CD8-positive, alpha-beta memory T cell (primary cell): ENCODE measurements at places on chromosomes 12 and 14.

DNA sequence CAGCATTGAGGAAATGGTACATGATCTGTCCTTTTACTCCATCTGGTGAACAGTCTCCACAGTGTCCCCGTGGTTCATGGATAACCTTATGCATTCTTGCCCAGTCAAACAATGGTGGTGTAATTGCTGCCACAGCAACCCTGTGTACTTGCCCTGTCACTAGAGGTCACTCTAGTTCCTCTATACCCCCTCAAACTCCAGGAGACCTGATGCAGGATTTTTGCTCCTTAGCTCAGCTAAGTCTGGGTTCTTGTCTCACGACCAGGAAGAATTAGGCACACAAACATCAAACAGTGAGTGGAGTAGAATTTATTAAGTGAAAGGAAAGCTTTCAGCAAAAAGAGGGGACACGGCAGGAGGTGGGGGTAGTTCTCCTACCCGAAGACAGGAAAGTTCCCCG, 24.7 kb upstream of the EEA1 start:
- H3K4me1 ChIP-seq = no peaks in the 10 kb centered on the region
- H3K4me3 ChIP-seq = no peak overlapping the region
- no peak overlapping the region for H3K27ac ChIP-seq

DNA sequence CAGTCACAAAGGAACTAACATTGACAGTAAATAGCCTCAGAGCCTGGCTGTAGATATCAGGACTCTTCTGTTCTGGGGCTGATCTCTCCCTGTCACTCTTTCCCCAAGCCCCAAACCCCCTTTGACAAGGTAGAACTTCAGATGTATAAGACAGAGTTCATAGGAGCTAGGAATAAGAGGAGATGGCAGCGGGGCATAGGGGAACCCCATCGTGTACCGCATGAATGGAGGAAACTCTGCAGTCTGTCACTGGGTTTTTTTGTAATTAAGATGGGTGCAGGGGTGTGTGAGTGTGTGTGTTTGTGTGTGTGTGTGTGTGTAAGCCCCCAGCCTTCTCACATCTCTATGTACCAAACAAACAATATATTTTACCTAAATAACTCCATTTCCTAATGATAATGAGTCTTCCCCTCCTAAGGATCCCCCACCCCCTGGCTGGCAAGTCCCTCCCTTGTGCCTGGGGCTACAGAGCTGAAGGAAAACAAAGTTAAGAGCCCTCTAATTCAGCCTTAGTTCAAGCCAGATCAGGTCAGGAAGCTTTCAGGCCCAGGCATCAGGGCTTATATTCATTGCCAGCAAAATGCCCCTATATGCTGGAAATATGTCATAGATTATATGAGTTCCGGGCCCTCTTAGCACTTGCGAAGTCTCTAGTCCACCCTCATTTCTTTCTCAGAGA, 9.1 kb upstream of the HOXC4 start:
- no peak for DNase-seq
- no peaks in the 10 kb centered on the region for H3K36me3 ChIP-seq
- H3K27me3 ChIP-seq = peaks cover 72% of the 10 kb centered on the region
- no peak overlapping the region for H3K27ac ChIP-seq
- no peak overlapping the region for H3K4me3 ChIP-seq
- H3K4me1 ChIP-seq = peaks cover 13% of the 10 kb centered on the region

DNA sequence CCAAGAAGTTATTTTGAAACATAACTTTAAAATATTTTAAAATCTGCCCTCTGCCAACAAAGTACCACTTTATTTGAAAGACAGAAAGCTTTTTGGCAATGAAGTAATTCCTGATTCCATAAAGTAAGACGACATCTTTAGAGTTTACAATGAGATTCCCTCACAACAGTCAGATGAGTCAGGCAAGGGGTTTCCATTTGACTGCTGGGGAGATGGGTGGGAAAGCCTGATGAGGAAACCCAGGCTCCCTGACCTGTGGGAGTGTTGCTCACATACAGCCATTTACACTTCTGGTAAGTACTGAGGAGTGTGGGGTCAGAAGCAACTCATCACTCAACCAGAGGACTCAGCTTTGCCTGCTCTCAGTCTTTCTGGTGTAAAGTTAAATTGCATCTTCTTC, 10.2 kb downstream of the KITLG start:
- DNase-seq = no peak
- no peaks in the 10 kb centered on the region for H3K36me3 ChIP-seq
- no peaks in the 10 kb centered on the region for H3K27me3 ChIP-seq
- H3K27ac ChIP-seq = no peak overlapping the region

DNA sequence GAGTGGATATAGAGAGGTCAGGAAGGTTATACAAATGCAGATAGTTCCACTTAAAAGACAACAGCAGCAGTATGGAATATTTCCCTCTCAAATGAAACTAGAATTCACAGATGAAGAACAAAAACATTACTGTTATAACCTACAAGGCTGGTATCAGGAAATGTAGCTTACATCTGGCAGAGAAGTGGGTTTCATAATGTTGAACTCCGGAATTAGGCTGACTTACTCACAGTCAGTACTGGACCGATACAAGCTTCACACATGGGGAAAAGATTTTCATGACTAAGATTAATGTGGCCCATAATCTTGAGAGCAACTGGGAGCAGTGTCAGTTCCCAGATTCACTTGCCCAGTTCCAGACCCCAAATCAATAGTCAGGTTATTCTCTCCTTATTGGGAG, 353.9 kb downstream of the DUSP6 start:
- H3K27me3 ChIP-seq = no peaks in the 10 kb centered on the region
- H3K36me3 ChIP-seq = no peaks in the 10 kb centered on the region
- no peak overlapping the region for H3K27ac ChIP-seq
- DNase-seq = no peak

GRCh38 chr14:63388766-63389431, 70.2 kb upstream of the GPHB5 start:
- DNase-seq = peak; percentile 60
- H3K36me3 ChIP-seq = peaks cover 16% of the 10 kb centered on the region
- H3K27ac ChIP-seq = no peak overlapping the region
- no peaks in the 10 kb centered on the region for H3K27me3 ChIP-seq

- no peak overlapping the region for H3K4me3 ChIP-seq
- peaks cover 9% of the 10 kb centered on the region for H3K27me3 ChIP-seq
- H3K27ac ChIP-seq = no peak overlapping the region
- no peak for DNase-seq
- no peaks in the 10 kb centered on the region for H3K4me1 ChIP-seq
These were observed 170.5 kb downstream of the TSPAN9 start for GRCh38 chr12:3247629-3248161.

DNA sequence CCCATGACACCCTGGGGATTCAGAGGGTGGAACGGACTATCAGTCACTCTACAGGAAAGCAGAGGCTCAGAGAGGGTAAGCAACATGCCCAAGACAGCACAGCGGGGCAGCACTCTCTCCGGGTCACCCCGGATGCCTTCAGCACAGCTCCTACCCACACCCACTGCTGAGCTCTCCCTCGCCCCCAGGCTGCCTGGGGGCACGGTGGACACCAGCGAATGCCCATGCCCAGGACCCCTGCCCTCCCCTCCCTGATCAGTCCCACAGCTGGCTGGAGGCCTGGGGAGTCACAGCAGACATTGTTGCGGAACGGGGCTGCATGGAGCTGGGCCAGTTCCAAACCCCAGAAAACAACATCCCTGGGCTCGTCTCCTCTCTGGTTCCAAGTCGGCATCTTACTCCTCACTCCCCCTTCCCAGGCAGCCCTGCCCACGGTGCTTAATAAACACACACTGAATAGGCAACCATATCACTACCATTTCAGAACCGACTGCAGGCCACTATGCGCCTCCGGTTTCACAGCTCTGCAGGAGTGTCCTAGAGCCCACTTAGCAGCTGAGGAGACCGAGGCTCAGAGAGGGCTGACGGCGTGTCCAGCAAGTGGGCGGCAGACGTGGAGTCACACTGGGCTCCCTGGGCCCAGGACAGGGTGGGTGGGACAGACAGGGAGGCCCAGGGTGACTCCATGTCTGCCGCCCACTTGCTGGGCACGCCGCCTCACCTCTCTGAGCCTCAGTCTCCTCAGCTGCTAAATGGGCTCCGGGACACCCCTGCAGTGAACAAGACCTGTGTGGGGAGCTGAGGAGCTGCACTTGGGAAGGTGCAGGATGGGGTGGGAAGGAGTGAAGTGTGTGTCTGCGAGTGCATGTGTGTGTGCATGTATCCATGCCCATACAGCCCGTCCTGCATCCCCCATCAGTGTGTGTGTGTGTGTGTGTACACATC, 27.0 kb downstream of the CCDC85C start:
- DNase-seq = no peak
- no peak overlapping the region for H3K27ac ChIP-seq
- H3K4me1 ChIP-seq = no peaks in the 10 kb centered on the region

- DNase-seq = no peak
- H3K27ac ChIP-seq = no peak overlapping the region
- H3K36me3 ChIP-seq = no peaks in the 10 kb centered on the region
- H3K27me3 ChIP-seq = no peaks in the 10 kb centered on the region
- H3K4me3 ChIP-seq = no peak overlapping the region
These were observed 4.6 kb downstream of the TTC7B start for GRCh38 chr14:90811641-90812040.

DNA sequence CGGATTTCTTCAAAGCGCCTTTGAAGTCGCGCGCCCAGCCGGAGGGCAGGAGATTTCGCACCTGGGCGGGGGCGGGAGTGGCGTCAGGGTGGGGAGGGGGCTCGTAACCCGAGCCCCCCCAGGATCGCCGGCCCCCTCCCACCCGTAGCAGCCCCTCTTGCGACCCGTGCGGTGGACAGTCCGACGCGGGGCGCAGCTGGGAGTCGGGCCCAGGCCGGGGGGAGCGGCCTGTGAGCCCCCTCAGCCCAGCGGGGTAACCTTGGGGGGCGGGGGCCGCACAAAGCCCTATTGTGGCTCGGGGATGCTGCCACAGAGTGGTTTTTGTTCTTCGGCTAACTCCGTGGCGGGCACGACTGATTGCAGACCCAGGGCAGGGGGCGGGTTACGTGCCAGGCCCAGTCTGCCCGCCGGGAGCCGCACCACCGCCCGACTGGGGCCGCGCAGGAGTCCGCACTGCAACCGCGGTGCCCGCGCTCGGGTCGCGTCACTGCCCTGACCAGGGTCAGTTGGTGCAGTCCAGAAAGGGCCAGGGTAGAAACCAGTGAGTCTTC, 4.2 kb upstream of the AAAS start:
- H3K27me3 ChIP-seq = no peaks in the 10 kb centered on the region
- DNase-seq = no peak
- H3K4me1 ChIP-seq = peaks cover 27% of the 10 kb centered on the region
- peak overlapping the region; percentile 74 for H3K27ac ChIP-seq
- H3K36me3 ChIP-seq = no peaks in the 10 kb centered on the region

DNA sequence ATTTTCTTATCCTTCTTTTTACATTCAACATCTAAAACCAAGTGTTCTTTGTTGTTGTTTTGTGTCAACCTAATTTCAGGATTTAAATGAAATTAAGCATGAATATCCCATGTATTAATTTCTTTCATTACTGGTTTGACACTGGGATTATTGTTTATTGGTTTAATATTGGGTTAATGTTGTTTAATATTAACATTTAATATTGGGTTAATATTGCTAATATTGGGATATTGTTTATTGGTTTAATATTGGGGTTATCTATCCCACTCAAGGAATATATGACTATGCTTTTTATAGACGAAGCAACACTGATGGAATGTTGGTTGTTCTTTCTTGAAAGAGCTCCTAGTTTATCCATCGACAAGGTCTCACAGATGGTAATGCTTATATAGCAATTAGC, 45.9 kb downstream of the TMPRSS12 start:
- no peak overlapping the region for H3K27ac ChIP-seq
- no peak for DNase-seq
- no peaks in the 10 kb centered on the region for H3K27me3 ChIP-seq

GRCh38 chr14:22420598-22421186, 168.3 kb downstream of the DAD1 start:
- no peaks in the 10 kb centered on the region for H3K27me3 ChIP-seq
- no peak for DNase-seq
- H3K36me3 ChIP-seq = no peaks in the 10 kb centered on the region
- no peak overlapping the region for H3K4me3 ChIP-seq

- no peaks in the 10 kb centered on the region for H3K27me3 ChIP-seq
- no peak overlapping the region for H3K4me3 ChIP-seq
- H3K4me1 ChIP-seq = no peaks in the 10 kb centered on the region
- no peaks in the 10 kb centered on the region for H3K36me3 ChIP-seq
These were observed 248.5 kb downstream of the ATP23 start for GRCh38 chr12:58189893-58190292.

GRCh38 chr12:119432949-119433348, 98.4 kb downstream of the CCDC60 start:
- H3K4me3 ChIP-seq = no peak overlapping the region
- DNase-seq = no peak
- no peak overlapping the region for H3K27ac ChIP-seq
- no peaks in the 10 kb centered on the region for H3K36me3 ChIP-seq
- H3K27me3 ChIP-seq = no peaks in the 10 kb centered on the region

GRCh38 chr12:98646294-98647090, 1.4 kb downstream of the APAF1 start:
- DNase-seq = no peak
- peaks cover 16% of the 10 kb centered on the region for H3K4me1 ChIP-seq
- H3K36me3 ChIP-seq = peaks cover 4% of the 10 kb centered on the region
- H3K4me3 ChIP-seq = peak overlapping the region; percentile 97

GRCh38 chr12:92402415-92402814, 256.8 kb upstream of the BTG1 start:
- H3K4me3 ChIP-seq = no peak overlapping the region
- no peak for DNase-seq
- peaks cover 82% of the 10 kb centered on the region for H3K4me1 ChIP-seq

- H3K27ac ChIP-seq = no peak overlapping the region
- H3K36me3 ChIP-seq = no peaks in the 10 kb centered on the region
- H3K27me3 ChIP-seq = no peaks in the 10 kb centered on the region
- no peaks in the 10 kb centered on the region for H3K4me1 ChIP-seq
- no peak overlapping the region for H3K4me3 ChIP-seq
These were observed 22.8 kb upstream of the FBXO34 start for GRCh38 chr14:55248411-55248810.

- H3K4me3 ChIP-seq = no peak overlapping the region
- no peaks in the 10 kb centered on the region for H3K36me3 ChIP-seq
- no peak for DNase-seq
- peaks cover under 1% of the 10 kb centered on the region for H3K4me1 ChIP-seq
- H3K27ac ChIP-seq = no peak overlapping the region
These were observed 41.5 kb downstream of the SPPL3 start for GRCh38 chr12:120862664-120863063.
